CD4-positive, alpha-beta memory T cell (primary cell): ENCODE measurements at places on chromosomes 5 and 9. TPM values are rescaled to one million over a fixed set of nuclear protein-coding genes. Genes with fewer than 3 reads are reported as not detected.

GRCh38 chr5:138873466-138874221, 1.5 kb downstream of the LRRTM2 start:
- H3K4me3 ChIP-seq = no peak overlapping the region
- no peaks in the 10 kb centered on the region for H3K36me3 ChIP-seq
- no peak for DNase-seq

- H3K4me3 ChIP-seq = no peak overlapping the region
- no peaks in the 10 kb centered on the region for H3K4me1 ChIP-seq
- DNase-seq = no peak
- H3K36me3 ChIP-seq = no peaks in the 10 kb centered on the region
- H3K27ac ChIP-seq = no peak overlapping the region
These were observed 36.4 kb downstream of the GDNF start for GRCh38 chr5:37803487-37803886.

DNA sequence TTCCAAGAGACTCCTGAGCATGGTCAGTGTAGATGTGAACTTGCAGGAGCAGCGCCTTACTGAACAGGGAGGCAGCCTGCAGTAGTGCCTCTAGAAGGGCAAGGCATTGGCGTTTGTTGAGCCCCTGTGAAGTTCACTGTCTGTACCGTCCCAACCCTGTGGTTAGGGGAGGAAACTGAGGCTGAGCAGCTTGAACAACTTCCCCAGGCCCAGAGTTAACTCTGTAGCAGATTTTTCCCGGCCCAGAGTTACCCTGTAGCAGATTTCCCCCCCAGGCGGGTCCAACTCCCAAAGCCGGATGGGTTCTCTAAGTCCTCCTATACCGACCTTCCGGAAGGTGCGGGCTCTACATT, 9.6 kb downstream of the LMX1B start:
- no peak for DNase-seq
- H3K36me3 ChIP-seq = no peaks in the 10 kb centered on the region
- H3K27ac ChIP-seq = no peak overlapping the region
- H3K4me3 ChIP-seq = no peak overlapping the region
- peaks cover 17% of the 10 kb centered on the region for H3K4me1 ChIP-seq
- peaks cover 45% of the 10 kb centered on the region for H3K27me3 ChIP-seq

- H3K27me3 ChIP-seq = no peaks in the 10 kb centered on the region
- H3K4me3 ChIP-seq = no peak overlapping the region
- H3K4me1 ChIP-seq = peaks cover 14% of the 10 kb centered on the region
- no peaks in the 10 kb centered on the region for H3K36me3 ChIP-seq
- no peak overlapping the region for H3K27ac ChIP-seq
- no peak for DNase-seq
These were observed 125.6 kb downstream of the RXRA start for GRCh38 chr9:134451700-134452458.

DNA sequence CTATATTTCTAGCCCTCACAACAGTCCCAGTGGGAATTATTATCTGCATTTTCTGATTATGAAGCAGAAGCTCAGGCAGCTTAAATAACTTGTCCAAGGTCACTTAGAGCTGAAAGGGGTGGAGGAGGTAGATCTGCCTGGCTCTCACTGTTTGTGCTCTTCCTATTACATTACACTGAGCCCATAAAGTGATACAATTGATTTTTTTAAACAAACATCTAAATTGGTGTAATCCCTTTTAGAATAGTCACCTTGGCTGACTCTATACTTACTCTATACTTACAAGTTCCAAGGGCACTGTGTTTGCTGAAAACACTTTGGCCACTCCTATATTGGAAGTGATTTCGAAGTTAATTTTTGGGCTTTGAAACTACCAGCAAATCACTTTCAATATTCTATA, 144.7 kb downstream of the APBA1 start:
- DNase-seq = no peak
- H3K27ac ChIP-seq = no peak overlapping the region
- H3K27me3 ChIP-seq = no peaks in the 10 kb centered on the region
- no peaks in the 10 kb centered on the region for H3K36me3 ChIP-seq

Gene RPL35
- total RNA-seq = 1,766 TPM

GRCh38 chr9:87800456-87800855, 74.5 kb downstream of the CTSL start:
- H3K27ac ChIP-seq = no peak overlapping the region
- no peaks in the 10 kb centered on the region for H3K4me1 ChIP-seq
- H3K27me3 ChIP-seq = no peaks in the 10 kb centered on the region

Gene SMIM32
- total RNA-seq = not detected

GRCh38 chr5:10563110-10563944, 543 bp upstream of the ANKRD33B start:
- peak; percentile 44 for DNase-seq
- peaks cover 22% of the 10 kb centered on the region for H3K4me1 ChIP-seq
- peak overlapping the region; percentile 54 for H3K4me3 ChIP-seq
- H3K27ac ChIP-seq = peak overlapping the region; percentile 74
- no peaks in the 10 kb centered on the region for H3K27me3 ChIP-seq

Gene INSL4
- not detected for total RNA-seq

DNA sequence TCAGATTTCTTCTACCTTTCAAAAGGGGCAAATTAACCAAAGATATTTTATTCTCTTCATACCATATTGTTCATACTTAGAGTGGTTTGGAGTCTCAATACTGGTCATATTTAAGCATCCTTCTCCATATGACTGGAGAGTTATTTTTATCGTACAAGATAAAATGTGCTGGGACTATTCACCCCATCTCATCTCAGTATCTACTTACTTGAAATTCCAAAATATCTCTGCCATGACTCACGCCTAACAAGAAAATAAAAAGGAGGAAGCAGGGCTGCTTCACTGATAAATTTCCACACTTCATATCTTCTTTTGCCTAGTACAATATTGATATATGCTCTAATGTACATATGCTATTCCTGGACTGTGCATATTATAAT, 277.9 kb upstream of the CDH9 start:
- no peak overlapping the region for H3K27ac ChIP-seq
- no peak for DNase-seq
- H3K4me1 ChIP-seq = no peaks in the 10 kb centered on the region
- no peaks in the 10 kb centered on the region for H3K36me3 ChIP-seq
- no peaks in the 10 kb centered on the region for H3K27me3 ChIP-seq
- H3K4me3 ChIP-seq = no peak overlapping the region

Gene MGAT1
- total RNA-seq = 187 TPM

Gene N4BP3
- total RNA-seq = 1.7 TPM

Gene CSNK1A1
- 175 TPM for total RNA-seq

Gene TRMO
- total RNA-seq = 59.5 TPM

DNA sequence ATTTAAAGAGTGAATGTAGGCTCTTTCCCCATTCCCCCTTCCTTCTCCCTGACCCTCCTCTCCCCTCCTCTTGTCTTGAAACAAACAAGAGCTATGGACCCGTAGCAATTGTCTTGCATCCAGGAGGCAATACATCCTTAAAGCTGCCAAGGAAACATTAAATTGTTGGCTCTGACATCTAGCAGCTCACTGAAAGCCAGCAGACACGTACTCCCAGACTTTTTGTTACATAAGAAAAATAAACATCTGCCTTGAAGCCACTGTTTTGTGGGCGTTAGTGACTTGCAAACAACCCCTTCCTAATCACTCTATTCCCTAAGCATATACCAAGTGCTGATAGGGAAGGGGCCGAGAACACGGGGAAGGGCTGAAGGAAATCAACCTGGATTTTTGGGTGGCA, 8.6 kb downstream of the SLC45A2 start:
- H3K36me3 ChIP-seq = no peaks in the 10 kb centered on the region
- H3K4me3 ChIP-seq = no peak overlapping the region
- H3K4me1 ChIP-seq = no peaks in the 10 kb centered on the region
- H3K27me3 ChIP-seq = no peaks in the 10 kb centered on the region
- no peak overlapping the region for H3K27ac ChIP-seq

GRCh38 chr5:144460600-144460999, 289.9 kb downstream of the KCTD16 start:
- H3K27me3 ChIP-seq = no peaks in the 10 kb centered on the region
- no peak overlapping the region for H3K27ac ChIP-seq
- no peaks in the 10 kb centered on the region for H3K36me3 ChIP-seq
- no peak overlapping the region for H3K4me3 ChIP-seq

Gene GABRA6
- total RNA-seq = not detected

DNA sequence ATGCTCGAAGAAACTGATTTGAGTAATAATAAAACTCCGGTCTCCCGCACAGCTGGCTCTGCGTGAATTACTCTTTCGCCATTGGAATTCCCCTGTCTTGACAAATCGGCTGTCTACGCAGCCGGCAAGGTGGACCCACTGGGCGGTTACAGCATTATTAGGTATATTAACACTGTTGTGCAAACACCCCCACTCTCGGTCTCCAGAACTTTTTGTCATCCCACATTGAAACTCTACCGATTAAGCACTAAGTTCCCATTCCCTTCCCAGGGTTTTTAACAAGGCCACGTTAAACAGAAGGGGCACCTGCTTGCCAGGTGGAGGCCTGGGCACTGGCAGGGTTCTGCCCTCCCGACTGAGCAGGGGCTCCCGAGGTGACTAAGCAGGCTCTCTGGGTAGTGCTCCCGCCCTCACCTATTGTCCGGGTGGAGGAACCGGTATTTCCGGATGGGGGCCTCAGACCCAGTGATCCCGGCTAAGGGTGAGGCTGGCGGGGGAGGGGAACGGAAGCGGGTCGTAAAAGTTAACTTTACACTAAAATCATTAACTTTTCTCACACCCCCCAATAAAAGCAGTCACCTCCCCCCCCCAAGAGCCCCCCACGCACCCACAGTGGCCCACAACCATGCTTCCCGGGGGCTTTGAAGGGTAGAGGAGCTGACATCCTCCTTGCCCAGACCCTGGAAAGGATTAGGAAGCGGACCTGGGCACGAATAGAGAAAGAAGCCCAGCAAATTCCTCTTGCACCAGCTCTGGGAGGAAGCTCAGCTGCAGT, 53.5 kb upstream of the TJP2 start:
- H3K36me3 ChIP-seq = no peaks in the 10 kb centered on the region
- DNase-seq = no peak
- peaks cover 13% of the 10 kb centered on the region for H3K4me1 ChIP-seq
- H3K4me3 ChIP-seq = peak overlapping the region; percentile 75
- H3K27ac ChIP-seq = no peak overlapping the region

DNA sequence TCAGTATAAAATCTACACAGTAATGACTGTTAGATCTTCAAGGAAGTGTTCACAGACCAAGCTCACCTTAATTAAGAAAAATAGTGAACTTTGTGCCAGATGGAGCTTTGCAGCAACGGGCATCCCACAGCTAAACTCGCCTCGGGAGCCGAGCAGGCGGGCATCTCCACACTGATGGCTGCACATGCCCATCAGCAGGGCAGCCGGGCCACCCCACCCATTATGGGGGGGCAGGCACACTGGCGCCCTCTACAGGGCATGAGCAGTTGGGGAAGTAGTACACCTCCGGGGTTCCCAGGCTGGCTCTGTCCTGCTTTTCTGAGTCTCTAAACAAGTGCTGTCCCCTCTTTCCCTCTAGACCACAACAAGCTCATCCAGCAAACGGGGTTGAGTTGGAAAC, 21.6 kb downstream of the ANKS6 start:
- no peak for DNase-seq
- no peaks in the 10 kb centered on the region for H3K27me3 ChIP-seq
- H3K36me3 ChIP-seq = no peaks in the 10 kb centered on the region
- H3K4me3 ChIP-seq = no peak overlapping the region
- no peaks in the 10 kb centered on the region for H3K4me1 ChIP-seq

GRCh38 chr9:81605170-81605670, 84.1 kb downstream of the TLE1 start:
- H3K4me3 ChIP-seq = no peak overlapping the region
- no peak for DNase-seq
- no peaks in the 10 kb centered on the region for H3K27me3 ChIP-seq
- H3K36me3 ChIP-seq = no peaks in the 10 kb centered on the region

DNA sequence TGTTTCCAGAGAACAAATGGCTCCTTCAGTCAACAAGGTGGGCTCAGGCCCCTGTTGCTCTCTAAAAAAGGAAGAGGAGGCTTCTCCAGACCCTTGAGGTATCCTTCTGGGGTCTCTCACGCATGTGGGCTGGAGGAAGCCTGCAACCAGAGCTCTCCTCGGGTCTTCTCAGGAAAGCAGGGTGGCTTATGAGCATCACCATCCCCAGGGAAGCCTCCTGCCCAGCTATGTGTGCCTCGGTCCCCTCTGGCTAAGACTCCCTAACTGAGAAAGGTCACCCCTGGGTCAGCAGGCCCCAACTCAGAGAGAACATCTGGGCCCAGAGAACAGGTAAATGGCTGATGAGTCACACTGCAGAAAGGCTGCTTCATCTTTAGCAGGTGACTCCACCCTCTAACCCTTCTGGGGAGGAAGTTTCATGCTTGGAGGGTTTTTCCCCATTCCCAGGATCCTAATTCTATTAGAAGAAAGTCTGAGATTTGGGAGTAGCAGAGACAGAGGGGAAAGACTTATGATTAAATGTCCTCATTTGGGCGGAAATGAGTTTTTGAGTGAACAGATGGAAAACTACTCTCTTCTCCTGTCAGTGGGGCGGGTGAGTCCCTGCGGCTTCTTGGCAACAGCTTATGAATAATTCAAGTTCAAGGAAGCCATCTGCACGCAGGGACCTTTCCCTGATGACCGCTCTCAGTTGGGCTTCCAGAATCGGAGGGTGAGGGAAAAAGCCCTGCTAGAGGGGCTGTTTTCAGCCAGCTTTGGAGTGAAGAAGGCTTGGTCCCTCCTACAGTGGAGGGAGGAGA, 41.9 kb downstream of the TGFBI start:
- H3K36me3 ChIP-seq = no peaks in the 10 kb centered on the region
- H3K27me3 ChIP-seq = no peaks in the 10 kb centered on the region
- DNase-seq = no peak

Gene FAM170A
- total RNA-seq = not detected

- no peak overlapping the region for H3K27ac ChIP-seq
- no peaks in the 10 kb centered on the region for H3K27me3 ChIP-seq
- H3K4me3 ChIP-seq = no peak overlapping the region
These were observed 30.4 kb downstream of the FBXO4 start for GRCh38 chr5:41955432-41956024.

GRCh38 chr5:96006291-96006690, 44.6 kb upstream of the ELL2 start:
- H3K27me3 ChIP-seq = no peaks in the 10 kb centered on the region
- no peak for DNase-seq
- H3K4me3 ChIP-seq = no peak overlapping the region
- no peak overlapping the region for H3K27ac ChIP-seq
- H3K36me3 ChIP-seq = no peaks in the 10 kb centered on the region
- H3K4me1 ChIP-seq = no peaks in the 10 kb centered on the region

DNA sequence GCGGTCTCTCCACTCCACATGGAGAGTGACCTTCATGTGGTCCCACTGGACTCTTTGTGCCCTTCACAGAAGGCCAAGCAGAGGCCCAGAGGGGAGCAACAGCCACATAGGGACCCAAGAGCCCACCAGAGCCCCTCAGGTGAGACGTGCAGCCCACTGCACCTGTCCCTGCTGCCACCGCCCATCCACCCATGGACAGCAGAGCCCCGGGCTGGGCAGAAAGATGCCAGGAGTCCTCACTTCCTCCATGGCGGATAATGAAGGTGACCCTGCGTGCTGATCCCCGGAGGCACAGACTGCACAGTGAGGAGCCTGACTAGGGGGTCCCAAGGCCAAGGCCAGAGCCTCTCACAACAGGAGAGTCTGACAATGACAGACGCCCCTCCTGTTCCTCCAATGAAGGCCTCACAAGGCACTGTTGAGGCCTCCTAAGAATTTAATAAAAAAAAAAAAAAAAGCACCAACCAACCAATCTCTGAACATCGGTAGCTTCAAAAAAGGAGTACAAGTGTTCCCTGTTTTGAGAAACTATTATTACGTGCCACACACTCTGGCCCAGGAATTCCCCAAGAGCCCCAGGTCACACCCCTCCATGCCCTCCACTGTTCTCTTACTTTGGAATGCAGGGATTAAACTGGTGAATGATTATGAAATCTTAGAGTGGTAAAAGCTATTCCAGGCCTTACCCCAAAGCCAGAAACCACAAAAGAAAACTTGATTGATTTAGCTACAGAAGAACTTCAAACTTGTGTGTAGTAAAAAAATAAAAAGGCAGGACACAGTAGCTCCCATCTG, 2.8 kb upstream of the PPP1R26 start:
- H3K4me1 ChIP-seq = peaks cover 10% of the 10 kb centered on the region
- H3K4me3 ChIP-seq = no peak overlapping the region
- no peak overlapping the region for H3K27ac ChIP-seq
- no peak for DNase-seq

Gene PROB1
- 1.3 TPM for total RNA-seq
